ENCODE measurements at places on chromosomes 6 and 20. TPM values are rescaled to one million over a fixed set of nuclear protein-coding genes. Genes with fewer than 3 reads are reported as not detected.
A peak's percentile ranks its signal among the peaks of the same experiment; 100 is the strongest.

DNA sequence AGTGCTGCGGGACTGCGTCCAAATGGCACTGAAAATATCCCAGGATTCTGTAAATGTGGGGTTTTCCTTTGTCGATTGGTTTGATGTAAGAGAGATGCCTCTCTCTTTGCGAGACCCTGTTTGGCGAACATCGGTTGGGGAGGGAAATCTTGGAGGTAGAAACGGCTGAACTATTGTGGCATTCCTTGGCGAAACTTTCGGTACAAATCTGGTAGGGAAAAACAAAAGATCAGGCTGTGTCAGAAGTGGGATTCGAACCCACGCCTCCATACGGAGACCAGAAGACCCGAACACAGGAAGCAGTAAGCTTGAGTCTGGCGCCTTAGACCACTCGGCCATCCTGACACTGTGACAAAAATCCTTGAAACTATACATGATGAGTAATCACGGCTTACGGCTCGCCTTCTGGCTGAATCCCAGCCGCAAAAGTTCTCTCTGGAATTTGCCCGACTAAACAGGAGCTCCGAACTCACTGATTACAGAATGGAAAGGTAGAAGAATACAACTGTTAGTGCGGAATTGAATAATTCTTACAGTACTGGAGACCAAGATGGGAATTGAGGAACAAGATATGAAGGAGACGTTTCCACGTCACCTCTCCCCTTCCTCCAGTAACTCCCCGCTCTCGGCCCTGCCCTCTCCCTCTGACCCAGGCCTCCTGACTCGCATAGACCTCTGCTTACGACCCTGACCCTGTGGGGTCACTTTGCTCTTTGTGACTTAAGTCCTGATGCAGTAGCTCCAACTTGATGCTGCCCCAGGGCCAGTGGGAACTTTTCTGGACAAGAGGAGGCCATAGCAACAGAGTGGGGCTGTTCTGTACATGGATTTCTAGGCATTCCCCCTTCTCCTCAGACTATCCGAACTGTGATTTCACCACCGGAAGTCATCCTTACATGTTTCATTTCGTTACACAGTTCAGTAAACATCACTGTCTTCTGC lies 132.8 kb upstream of the ZNF184 start:
- DNase-seq = no peak

GRCh38 chr20:39607141-39607540 lies 645.0 kb downstream of the DHX35 start:
- no peak for DNase-seq

DNA sequence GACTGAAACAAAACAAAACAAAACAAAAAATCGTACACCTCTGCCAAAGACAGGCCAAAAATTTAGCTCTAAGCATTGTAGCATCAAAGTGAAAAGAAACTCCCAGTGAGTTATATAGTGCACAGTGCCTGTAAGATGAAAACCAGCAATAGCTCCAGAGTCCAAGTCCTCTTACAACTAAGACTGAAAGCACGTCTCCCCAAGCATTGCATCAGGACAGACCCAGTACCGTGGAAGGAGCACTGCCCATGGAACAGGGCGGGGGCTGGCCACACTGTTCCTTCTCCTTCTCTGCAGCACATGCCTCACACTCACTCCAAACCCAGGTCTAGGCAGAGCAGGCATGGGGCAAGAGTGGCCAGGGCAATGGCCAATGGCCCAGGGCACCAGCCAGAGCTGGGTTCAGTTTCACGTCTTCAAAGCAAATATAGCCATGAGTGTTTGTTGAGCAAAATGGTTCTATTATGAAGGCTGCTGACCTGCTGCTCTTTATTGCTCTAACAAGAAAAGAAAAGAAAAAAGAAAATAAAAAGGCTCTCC lies 72.2 kb upstream of the PBOV1 start:
- no peak for DNase-seq

- DNase-seq = no peak
These were observed 6.7 kb downstream of the ZBP1 start for GRCh38 chr20:57613481-57613921.

DNA sequence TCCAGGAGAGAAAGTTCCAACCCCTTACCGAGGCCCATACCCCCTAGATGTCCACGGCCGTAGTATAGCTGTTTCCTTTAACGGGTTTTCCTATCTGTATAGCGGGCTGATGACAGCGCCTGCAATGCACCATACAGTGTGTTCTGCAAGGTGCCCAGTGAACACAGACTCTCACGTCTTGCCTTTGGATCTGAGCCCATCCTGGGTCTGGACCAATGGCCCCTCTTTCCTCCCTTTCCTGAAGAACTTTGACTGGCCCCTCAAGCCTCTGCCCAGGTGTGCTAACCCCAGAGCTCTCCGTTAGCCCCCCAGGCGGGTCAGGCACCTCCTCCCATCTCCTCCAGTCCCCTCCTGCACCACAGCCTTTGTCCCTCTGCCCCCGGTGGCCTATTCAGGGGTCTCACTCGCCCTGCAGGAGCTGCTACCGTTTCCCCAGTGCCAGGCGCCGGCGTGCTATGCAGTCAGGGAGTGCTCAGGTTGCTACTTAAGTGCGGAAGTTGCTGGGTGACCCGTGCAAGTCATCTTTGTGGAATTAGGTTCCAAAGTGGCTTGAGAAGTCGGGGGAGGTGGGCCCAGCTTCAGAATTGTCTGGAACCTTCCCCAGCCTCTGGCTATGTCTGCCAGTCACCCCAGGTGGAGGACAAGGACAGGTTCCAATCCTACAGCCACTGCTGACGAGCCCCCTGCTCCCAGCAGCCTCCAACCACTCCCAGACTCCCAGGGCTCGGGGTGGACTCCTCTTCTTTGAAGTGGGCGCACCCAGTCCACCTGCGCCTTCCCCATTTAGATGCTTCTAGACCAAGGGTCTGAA lies 35.0 kb upstream of the ZBP1 start:
- DNase-seq = peak; percentile 11

DNA sequence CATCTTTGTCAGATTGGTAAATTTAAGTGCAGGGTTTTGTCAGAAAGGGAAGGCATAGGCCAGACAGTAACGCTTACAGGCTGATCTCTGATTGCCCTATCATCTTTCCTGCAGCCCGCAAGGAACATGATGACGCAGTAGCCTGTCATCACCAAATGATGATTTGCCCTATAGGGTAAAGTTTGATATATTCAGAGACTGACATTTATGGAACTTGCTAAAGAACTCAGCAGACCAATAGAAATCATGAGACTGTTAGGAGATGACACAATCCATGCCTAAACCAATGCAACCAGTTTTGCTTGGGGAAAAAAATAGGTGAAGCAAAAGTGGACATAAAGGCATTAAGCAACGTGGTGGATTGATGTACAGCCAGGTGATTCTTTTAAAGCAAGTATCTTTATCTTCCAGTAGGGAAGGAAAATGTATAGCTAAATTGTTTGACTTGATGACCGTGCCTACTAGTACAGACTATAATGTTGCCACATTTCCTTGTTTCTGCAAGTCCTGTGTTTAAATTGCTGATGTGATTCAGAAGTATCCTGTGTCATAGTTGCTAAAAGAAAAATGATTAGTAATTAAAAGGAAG lies 2.4 kb downstream of the NUS1 start:
- no peak for DNase-seq

- DNase-seq = peak; percentile 48
These were observed 7.8 kb upstream of the PLTP start for GRCh38 chr20:45919542-45920399.

DNA sequence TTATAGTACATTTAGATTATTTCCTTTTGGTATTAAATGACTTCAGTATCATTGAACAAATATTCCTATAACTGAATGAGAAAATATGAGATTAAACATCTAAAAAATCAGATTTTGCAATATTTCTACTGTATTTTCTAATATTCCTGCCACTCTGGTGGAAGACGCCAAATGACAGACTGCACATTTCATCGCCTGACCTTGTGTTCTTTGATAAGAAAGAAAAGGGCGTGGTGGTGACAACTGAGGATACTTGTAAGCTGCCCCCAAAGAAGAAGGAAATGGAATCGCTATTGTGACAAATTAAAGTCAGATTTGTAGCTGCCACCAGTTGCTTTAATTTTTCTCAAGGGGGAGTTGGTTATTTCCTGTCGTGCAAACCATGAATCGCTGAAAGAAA lies 131.3 kb downstream of the MTFR2 start:
- DNase-seq = no peak

- DNase-seq = peak; percentile 83
These were observed 137.4 kb upstream of the HDAC2 start for GRCh38 chr6:114108119-114109002.

DNA sequence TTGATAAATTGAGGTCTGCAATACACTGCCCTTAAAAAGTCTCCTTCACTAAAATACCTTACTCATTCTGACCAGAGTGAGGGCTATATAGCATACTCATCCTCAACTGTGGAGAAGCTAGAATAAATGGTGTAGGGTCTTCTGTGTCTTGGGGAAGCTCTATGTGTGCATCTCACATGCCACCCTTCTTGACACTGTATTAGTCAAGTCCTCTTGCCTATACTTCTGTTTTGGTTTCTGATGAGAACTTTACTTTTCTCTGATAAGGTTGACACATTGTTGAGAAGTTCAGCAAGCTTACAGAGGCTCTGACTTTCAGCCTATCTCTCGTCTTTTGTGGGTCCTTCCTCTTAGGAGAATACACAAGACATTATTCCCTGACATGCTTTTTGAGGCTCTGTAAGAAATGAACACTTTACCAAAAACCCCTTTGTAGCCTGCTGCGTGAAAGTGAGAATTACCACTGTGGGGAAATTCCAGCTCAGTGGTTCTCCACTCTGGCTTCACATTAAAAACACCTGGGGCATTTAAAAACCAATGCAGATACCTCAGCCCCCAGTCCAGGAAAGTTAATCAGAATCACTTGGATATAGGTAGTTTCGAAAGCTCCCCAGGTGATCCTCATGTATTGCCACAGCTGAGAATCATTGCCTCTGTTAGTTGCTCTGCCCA lies 372.1 kb upstream of the HS3ST5 start:
- no peak for DNase-seq

DNA sequence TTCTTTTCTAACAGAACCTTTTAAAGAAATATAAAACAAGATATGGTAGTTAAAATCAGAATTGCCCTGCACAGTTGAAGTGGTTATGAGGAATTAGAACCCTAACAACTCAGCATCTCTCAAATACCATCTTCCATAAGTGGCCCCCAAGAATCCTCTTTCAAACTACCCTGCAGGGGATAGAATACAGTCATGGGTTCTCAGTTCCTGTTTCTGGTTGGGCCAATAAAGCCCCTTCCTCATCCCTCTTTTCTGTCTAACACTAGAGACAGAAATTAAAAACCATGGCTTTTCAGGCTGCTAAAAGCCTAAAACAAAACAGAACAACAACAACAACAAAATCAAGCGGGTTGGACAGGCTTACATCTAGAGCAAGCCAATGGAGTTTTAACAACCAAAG lies 6.7 kb upstream of the LCA5 start:
- DNase-seq = no peak

DNA sequence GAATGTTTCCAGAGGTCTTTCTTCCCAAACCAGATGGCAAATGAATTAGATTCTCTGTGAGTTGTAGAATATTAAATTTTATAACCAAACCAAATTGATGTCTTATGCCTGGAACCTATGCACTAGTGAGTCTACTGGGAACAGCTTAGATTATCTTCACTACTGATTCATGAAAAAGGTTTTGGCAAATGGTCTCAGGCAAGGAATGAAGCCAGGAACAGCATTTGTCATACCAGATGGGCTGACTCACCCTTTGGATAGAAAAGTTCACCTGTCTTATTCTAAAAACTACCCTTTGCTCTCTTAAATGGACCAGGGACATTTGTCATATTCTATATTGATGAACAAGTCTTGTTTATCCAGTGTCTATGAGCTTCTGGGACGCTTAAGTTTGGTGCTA lies 135.4 kb upstream of the ECI2 start:
- DNase-seq = no peak

DNA sequence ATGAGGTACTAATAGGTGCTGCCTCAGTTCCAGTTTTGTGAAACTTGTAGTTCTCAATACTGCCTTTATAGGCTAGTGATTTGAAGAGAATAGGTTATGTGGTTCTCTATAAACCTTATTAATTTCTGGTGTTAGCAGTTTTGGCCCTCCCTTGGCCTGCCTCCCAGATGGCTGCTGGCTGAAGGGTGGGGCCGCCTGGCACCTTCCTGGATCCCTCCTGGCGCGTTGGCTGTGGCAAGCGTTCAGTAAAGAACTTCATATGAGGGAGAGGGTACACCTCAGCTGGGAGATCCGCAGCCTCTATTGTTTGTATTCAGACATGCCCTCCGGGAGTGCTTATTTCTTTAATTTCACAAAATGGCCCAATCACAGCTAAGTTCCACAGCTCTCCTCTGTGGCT lies 51.9 kb downstream of the FAM120B start:
- DNase-seq = peak; percentile 50

DNA sequence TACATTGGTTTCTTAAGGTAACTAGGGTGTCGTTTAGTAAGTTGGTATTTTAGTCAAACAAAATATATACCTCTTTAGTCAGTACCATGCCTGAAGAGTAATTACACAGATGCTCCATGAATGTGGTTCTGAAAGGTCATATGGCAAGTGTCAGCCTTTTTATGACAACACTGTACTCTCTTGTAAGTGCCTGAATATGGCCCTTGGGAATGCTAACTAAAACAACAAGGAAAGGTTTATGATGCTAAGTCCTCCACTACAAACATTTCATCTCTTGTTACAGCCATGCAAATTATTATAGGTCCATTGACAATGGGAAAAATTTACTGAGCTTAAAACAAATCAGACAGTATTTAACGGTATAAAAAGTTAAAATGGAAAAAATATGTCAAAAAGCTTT lies 39.0 kb upstream of the SUPT3H start:
- DNase-seq = no peak

DNA sequence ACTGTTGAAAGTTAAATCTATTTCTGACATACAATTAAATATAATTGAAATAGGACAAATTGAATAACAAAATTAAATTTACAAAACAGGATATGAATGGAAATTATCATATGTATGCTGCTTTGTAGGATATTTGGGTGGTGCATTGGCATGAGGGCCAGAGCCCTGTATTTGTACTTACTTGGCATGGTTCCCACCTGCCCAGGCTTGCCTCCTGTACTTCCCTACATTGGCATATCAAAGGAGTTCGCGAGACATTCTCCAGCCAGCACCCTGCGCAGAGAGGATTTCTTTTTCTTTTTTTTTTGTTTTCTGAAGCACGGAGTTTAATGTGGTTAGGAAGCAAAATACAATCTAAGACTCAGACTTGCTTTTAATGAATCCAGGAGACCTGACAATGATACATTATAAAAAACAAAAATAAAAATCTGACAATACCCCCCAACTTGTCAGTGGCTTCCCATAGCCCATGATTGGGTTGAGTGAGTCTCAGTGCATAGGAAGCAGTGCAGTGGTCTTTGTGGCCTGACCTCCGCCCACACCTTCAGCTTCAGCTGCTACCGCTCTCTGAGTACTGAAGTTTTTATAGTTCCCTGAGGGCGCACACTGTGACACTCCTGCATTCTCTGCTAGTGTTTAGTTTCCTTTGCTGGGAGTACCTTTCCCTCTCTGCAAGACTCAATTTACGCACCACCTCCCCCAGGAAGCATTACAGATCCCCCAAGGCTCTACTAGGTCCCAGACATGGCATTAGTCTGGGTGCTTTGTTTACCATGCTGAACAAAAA lies 440.8 kb downstream of the UTRN start:
- no peak for DNase-seq

- no peak for DNase-seq
These were observed 212.4 kb upstream of the RUNX2 start for GRCh38 chr6:45115696-45116095.

- DNase-seq = no peak
These were observed 10.8 kb upstream of the GNRH2 start for GRCh38 chr20:3032624-3033023.

- no peak for DNase-seq
These were observed 159.2 kb downstream of the GMPR start for GRCh38 chr6:16397623-16398022.

Gene C20orf144
- not detected for total RNA-seq

Gene E2F1
- 2.6 TPM for total RNA-seq

Gene COL19A1
- total RNA-seq = 1.1 TPM

Gene HLA-DOA
- 0.92 TPM for total RNA-seq
